ENCODE measurements at places on chromosomes 11 and 22. TPM values are rescaled to one million over a fixed set of nuclear protein-coding genes. Genes with fewer than 3 reads are reported as not detected.

USP2 gene
- polyA plus RNA-seq = not detected

VSIG2 gene
- polyA plus RNA-seq = not detected

HSPB2 gene
- polyA plus RNA-seq = not detected

TMEM151A gene
- polyA plus RNA-seq = not detected

TUG1 gene
- polyA plus RNA-seq = 9.9 TPM

THYN1 gene
- polyA plus RNA-seq = 36.4 TPM

Data from CD14-positive monocyte (primary cell).